ENCODE measurements at places on chromosomes 16 and 17.

DNA sequence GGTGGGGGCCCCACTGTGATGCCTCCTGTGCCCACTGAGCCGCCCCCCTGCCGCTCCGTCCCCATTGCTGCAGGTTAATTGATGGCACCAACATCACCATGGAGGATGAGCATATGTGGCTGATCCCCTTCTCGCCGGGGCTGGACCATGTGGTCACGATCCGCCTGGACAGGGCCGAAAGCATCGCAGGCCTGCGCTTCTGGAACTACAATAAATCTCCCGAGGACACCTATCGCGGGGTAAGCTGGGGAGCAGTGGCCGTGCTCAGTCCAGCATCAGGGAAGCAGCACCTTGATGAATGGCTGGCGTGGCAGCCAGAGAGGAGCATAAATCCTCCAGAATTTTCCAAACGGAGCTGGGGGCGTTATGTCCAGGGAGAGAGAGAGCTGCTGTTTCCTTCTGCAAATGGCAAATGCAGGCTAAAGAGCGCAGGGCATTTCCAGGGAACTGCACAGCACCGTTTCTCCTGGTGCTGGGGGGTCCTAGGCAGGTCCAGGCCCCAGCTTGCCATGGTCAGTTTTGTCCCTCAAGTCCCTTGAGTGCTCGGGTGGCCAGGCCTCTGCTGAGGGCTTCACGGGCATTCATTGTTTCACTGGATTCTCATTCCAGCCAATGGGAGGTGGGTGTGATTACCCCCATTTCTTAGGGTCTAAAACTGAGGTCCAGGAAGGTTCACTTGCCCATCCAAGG is 216.4 kb downstream of the KATNIP start:
- DNase-seq, result no peak

GRCh38 chr16:74271872-74272271 is 24.7 kb upstream of the PSMD7 start:
- no peak for DNase-seq

DNA sequence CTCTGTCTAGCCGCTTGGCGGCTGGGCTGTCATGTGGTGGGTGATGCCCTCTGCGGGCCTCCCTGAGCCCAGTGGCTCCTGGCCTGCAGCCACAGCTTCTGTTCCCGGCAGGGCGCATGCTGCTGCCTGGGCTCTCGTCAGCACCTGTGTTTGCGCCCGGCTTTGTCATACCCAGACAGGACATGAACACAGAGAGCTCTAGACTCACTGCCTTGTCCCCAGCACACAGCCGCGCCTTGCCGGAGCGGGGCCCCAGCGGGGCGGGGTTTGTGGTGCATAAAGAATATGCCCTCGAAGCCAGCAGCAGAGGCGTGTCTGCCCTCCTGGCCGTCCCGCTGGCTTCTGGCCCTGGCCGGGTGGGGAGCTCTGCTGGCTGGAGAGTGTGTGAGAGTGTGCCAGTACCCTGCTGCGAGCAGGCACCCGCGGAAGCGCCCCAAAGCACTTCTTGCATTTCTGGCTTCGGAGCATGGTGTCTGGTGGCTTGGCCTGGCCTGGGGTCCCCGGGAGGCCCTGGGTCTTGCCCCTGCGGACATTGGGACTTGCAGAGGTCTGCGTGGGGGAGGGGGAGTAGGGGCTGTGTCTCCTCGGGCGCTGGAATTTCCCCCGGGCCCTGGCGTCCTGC is 14.4 kb downstream of the ASPSCR1 start:
- DNase-seq, result no peak

- peak; percentile 12 for DNase-seq
Observed at GRCh38 chr17:2400474-2400866, 390 bp downstream of the MNT start.

DNA sequence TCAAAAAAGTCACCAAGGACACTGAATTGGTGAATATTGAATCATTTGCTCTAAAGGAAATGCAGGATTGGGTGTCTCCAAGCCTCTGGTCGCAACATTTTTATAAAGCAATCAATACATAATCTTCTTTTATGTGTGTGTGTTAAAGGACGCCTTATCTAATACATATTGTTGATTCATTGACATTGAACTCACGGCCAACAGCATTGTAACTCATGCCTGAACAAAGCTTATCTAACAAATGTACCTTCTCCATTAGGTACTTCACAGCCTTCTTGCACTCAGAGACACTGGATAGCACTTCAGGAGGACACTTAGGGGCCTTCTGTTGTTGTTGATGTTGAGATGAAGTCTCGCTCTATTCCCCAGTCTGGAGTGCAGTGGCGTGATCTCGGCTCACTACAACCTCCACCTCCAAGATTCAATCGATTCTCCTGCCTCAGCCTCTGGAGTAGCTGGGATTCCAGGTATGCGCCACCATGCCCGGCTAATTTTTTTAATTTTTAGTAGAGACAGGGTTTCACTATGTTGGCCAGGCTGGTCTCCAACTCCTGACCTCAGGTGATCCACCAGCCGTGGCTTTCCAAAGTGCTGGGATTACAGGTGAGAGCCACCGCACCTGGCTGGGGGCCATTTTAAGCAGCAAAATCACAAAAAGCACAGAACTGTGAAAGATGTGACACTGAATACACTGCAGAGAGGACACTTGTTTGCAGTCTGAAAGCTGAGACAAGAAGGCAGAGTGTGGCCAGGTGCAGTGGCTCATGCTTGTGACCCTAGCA is 13.2 kb upstream of the PDXDC1 start:
- no peak for DNase-seq

GRCh38 chr17:33469911-33470310 is 176.8 kb upstream of the ASIC2 start:
- no peak for DNase-seq

GRCh38 chr16:27729516-27730304 is 179.8 kb downstream of the KATNIP start:
- no peak for DNase-seq

DNA sequence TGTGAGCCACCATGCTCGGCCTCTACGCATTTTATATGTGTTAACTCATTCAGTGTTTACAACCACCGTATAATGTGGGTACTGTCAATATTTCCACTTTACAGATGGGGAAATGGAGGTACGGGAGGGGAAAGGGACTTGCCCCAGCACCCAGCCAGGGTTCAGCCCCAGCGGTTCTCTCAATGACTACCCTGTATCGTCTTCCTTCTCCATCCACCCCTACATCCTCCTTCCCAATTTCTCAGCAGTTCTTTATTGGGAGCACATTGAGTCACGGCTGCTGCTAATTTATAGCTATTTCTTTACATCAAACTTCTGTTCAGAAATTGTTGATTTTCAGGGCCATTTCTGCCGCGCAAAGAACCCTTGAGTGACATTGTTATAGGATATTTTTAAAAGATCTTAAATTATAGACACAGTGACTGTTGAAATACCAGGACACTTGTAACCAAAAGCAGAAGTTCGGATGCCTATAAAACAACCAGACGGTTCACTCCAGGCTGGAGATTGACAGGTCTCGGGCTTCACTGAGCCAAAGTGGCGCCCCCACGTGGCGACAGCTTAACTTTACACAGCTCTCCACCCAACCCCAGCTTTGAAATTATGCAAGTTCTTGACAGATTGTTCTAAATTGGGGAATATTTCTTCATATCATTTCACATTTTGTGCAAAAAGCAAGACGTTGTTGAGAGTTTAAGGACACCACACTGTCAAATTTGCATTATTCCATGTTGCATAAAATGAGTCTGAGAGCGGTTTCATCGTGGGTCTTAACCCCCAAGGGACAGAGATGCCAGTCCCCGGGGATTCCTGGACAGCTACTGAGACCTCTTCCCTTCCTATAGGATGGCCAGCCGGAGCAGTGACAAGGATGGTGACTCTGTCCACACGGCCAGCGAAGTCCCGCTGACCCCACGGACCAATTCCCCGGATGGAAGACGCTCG is 11.8 kb downstream of the SYT17 start:
- no peak for DNase-seq

GRCh38 chr17:76273445-76274111 is 8.4 kb downstream of the UBALD2 start:
- DNase-seq, result no peak

DNA sequence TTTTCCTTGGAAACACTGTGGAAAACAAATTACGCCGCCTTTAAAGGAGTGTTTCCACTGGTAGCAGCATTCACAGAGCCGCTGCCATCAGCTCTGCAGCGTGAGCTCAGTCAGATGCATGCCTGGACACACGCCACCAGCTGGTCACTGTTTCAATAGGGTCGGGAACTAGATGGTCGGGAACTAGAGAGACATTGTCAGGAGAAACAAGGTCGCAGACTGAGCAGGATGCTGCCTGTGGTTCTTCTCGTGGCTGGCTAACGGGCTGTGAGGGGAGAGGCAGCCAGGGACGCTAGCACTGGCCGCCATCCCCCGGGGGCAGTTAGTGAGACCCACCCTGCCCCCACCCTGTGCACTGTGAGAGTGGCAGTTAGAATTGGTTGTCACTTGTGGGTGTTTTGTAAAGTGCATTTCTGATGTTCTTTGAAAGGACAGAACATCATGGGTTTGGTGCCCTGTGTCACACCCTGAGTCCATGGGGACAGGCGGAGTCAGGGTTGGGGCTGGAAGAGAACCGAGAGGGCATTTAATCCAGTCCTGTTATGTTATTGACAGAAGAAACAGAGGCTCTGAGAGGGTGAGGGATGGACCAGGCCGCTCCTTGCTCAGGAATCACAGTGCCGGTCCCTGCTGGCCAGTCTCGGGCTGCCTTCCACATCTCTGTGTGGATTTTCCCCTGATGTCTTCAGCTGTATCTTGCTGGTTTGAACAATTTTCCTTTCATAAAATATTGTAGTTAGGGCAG is 86.3 kb downstream of the SPECC1 start:
- no peak for DNase-seq

GRCh38 chr17:57043276-57043675 is 41.8 kb upstream of the AKAP1 start:
- no peak for DNase-seq

Data from stimulated activated CD8-positive, alpha-beta memory T cell treated with anti-CD3 and anti-CD28 coated beads, Interleukin-7, amount 100 ng/mL, for 1 hour (primary cell).